ENCODE measurements at places on chromosomes 7 and 10.

GRCh38 chr7:99031496-99031895 is 112.4 kb downstream of the SMURF1 start:
- DNase-seq = no peak

GRCh38 chr7:129746857-129747529 is 135.5 kb downstream of the NRF1 start:
- DNase-seq = no peak

DNA sequence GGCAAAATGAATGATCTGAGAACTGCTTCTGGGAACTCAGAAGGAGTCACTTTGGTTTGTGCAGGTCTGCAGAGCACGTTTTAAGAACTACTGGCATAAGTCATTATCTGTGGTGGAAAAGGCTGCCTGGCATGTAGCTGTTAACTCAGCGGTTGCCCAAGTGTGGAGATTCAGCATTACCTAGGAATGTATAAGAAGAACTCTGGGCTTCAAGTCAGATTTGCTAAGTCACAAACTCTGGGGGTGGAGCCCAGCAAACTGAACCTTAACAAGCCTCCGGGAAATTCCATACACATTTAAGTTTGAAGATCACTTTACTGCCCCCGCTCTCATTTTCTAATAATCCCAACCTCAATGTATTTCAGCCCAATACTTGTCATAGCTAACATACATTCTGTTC is 31.1 kb downstream of the PLXDC2 start:
- no peak for DNase-seq

DNA sequence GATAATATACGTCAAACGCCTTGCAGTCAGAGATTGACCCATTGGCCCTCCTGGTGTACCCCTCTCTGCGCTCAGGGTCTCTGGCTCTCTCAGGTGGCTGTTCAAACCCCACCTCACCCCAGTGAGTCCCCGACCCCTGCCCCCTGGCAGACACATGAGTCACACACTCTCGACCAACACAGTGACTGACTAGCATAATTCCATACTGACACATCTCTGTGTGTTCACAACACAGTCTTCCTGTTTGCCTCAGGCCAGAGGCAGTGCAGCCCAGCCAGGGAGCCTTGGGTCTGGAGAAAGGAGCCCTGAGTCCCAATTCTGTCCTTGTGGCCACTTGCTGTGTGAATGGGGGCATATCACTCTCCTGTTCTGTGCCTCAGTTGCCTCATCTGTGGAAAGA is 40.1 kb downstream of the PALD1 start:
- DNase-seq = no peak

DNA sequence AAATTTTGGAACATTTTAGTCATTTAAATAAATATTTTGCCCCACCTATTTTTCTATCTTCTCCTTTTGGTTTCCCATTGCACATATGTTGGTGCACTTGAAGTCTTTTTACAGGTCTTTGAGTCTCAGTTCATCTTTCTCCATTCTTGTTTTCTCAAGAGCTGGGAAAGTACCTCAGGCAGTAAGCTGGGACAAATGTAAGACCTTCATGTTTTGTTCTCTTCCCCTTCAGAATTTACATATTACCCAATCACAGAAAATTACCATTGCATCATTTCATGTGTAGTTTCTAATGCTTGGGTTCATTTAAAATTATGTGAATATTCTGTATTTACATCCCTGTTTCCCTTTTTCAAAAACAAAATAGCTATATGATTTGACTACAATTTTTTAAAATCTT is 1150.0 kb upstream of the POT1 start:
- no peak for DNase-seq

DNA sequence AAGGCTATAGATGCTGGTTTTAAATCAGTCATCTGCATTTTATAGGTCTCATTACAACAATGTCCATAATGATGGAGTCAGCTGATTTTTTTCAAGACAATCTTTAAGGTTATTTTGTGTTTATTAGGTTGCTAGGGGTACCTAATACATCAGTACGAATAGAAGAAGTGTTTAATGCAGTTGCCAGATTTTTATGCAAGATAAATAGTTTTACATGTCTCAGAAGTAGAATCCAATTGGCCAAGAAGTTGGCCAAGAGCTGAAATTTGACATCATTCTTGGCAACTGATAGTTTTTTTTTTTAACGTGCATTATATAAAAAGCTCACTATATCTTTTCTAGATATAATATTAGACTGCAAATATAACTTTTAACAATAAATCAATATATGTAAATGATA is 208.5 kb downstream of the TRIL start:
- no peak for DNase-seq

DNA sequence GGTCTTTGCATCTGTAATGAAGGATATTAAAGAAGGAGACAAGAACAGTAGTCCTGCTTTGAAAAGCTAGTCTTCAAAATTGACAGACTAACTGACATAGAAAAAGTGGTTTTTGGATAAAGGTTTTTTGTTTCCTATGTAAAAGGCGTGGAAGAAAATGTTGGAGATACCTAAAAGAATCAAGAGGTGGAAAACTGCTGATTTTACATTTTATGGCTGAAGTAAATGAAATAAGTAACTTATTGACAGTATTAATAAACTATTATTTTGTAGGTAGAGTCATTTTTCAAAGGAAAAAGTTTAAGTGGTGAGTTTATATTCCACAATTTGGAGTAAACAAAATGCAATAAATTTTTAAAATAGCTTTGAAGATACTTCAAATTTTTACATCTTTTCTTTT is 12.6 kb upstream of the HELLS start:
- no peak for DNase-seq

GRCh38 chr7:73770860-73771670 is 995 bp upstream of the CLDN3 start:
- no peak for DNase-seq

DNA sequence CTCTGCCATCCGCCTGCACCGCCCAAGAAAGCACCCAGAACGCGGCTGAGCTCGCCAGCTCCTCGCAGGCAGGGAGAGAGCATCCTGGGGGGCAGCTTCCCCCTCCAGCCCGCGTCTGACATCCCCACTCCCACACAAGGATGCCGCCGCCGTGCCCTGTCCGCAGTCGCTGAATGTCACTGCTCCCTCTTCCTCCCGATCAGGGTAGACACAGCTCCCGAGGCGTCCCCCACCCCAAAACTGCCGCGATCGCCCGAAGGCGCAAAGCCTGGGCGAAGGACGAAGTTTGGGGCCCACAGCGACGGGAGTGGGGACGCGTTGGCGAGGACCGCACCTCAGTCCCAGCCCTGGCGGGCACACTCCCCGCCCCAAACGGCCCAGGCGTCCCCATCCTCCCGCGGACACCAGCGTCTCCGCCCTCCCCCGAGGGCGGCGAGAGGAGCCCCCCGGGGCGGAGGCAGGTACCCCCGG is 1.5 kb upstream of the KAT6B start:
- peak; percentile 58 for DNase-seq

DNA sequence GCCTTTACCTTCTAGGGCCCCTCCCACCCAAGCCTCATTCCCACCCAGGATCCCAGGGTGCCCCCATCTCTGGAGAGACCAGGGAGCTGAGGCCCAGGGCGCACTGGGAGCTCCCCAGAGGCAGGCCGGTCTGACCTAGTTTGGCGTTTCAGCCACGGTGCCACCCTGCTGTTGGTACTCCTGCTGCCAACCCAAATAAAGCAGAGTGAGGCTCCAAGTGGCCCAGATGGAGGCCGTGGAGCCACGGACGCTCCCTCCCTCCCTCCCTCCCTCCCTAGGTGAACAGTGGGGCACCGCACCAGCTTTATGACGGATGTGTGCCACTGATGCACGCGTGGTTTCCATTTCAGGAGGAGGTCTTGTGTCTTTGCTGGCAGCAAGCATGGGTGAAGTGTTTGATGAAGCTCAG is 1.8 kb downstream of the INPP5A start:
- peak; percentile 41 for DNase-seq

- no peak for DNase-seq
Measured at GRCh38 chr7:53485354-53485753, 449.9 kb downstream of the POM121L12 start.
